ENCODE measurements at places on chromosomes 12 and 14.
A peak's percentile ranks its signal among the peaks of the same experiment; 100 is the strongest.

DNA sequence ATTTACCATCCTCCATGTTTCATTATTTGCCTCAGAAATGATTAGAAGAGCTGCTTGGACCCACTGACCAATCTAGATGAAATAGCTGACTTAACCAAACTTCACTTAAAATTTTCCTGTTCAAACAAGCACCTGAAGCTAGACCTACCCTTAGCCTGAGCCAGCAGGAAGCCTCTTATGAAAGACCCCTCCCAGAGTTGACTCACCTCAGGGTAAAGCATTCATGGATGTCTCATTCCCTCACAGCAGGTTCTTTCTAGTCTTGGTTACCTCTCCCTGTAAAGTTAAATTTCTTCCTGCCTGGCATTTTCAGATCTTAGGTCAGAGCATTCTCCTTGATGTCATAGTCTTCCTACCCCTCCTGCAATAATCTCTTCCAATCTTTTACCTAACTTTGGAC, 1209.8 kb downstream of the FLRT2 start:
- DNase-seq, result no peak

GRCh38 chr14:71551291-71551950, 380.8 kb upstream of the RGS6 start:
- DNase-seq, result peak; percentile 56

DNA sequence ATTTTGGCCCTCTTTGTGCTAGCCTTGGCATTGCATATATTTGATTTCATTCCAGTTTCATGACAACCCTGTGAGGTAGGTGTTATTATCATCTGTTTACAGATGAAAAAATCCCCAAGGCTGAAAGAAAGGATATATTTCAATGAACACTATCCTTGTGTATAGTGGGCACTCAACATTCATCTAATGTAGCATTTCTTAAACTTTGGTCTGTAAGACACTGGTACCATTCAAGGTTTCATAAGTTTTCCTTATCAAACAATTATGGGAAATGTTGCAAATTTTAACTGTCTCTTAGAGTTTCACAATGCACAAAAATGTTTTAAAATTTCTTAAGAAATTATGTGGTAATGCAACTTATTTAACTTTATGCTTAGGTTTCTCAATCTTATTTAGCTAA, 44.3 kb downstream of the ATP23 start:
- DNase-seq, result no peak

GRCh38 chr12:130266751-130267150, 70.9 kb upstream of the PIWIL1 start:
- DNase-seq, result no peak

- no peak for DNase-seq
Observed at GRCh38 chr14:75030147-75030546, 21.1 kb downstream of the MLH3 start.

GRCh38 chr12:49230176-49230804, 34.6 kb upstream of the TUBA1C start:
- no peak for DNase-seq

DNA sequence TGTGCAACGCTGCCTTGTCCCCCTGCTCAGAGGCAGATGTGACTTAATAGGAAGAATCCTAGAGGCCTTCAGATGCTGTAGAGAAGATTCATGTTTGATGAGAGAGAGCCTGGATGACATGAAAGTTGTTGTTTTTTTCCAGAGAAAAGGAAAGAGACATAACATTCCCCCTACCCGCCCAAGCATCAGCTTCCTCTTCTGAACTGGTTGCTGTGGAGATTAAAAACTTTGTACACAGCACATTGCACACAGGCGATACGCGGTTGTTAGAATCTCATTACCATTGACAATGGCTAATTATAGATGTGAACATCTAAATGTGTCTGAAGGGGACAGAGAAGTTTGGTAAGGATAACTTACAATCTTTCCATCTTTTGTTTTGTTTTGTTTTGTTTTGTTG, 13.6 kb upstream of the ETFBKMT start:
- DNase-seq, result no peak

GRCh38 chr12:122858591-122859302, 23.5 kb downstream of the HIP1R start:
- no peak for DNase-seq

- DNase-seq, result no peak
Observed at GRCh38 chr12:608921-609320, 54.3 kb downstream of the NINJ2 start.

- peak; percentile 66 for DNase-seq
Observed at GRCh38 chr12:65892841-65893251, 68.6 kb downstream of the HMGA2 start.

DNA sequence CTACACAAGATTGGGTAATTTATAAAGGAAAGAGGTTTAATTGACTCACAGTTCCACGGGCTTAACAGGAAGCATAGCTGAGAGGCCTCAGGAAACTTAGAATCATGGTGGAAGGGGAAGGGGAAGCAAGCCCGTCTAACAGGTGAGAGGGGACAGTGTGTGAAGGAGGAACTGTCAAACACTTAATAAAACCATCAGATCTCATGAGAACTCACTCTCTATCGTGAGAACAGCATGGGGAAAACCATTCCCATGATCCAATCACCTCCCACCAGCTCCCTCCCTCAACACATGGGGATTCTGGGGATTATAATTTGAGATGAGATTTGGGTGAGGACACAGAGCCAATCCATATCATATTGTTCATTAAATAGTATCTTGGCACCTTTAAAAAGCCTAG, 56.1 kb downstream of the EPS8 start:
- DNase-seq, result no peak

DNA sequence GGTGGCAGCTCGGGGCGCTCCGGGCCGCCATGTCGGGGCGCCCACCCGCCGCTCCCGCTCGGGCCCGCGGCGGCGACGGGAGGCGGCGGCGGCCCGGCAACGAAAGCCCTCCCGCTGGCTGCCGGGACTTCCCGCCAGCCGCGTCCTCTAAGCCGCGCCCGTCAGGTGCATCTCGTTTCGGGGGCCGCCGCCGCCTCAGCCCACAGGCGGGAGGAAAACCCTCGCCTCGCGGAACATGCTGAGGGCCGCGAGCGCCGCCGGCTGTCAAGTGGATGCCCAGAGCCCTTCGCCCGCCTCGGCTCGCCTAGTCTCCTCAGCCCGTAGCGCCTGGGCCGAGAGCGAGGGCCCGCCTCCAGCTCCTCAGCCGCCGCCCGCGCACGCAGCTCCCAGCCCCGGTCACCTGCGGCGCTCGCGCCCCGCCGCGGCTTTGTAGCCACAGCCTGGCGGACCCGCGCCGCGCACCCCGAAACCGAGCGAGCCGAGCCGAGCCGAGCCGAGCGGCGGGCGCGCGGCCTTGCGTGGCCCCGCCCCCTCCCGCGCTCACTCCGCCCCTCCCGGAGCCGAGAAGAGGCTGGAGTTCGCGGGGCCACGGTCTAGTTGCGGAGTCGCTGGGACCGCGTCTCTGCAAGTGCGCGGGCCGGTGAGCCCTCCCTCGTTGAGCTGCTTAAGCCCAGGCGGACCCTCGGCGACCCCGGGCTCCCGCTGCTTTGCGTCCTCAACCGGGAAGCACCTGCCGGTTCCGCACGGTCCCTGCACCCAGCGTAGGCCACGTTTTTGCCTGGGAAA, at the start of gene EML5:
TSS of gene EML5 (minus strand) at position 481 of the 786 bp plus-strand sequence. CDS start at position 31, 450 bp downstream.
- DNase-seq, result peak; percentile 55

DNA sequence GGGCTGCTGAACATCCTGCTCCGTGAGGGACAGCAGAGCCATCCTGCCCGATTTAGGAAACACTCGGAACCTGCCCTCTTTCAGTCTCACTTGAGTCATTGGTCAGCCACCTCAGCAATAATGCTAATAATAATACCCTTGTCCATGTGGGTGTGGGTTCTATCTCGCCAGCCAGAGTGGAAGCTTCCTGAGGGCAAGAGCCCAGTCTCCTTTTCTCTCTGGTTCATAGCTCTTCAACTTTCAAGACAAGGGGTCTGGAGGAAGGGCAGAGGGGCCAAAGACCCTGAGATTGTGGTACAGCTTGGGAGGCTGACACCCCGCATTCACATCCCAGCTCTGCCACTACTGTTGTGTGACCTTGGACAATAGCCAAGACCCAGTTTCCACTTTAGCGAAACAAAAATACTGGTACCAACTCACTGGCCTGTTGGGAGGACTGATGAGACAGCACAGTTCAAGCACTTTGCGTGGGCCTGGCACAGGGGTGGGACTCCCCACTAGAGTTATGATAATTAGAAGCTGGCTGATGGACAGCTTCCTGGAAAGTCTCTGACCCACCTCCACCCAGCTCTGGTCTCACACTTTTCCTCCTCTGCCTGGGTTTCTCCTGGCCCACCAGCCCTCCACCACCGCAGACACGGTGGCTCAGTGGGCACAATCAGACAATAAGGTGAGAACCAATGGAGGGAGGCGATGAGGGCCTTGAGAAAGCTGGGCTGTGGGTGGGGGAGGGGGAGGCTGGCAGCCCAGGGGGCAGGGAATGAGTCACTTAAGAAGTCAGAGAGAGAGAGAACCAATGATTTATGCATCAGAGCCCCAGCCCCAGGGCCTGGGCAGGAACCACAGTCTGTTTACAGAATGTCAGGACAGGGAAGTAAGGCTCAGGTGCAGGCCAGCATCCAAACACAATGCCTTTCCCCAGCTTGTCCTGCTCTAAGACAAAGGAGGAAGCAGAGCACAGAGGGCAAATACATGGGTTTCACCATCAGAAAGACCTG, 9.6 kb downstream of the FAIM2 start:
- DNase-seq, result peak; percentile 31

DNA sequence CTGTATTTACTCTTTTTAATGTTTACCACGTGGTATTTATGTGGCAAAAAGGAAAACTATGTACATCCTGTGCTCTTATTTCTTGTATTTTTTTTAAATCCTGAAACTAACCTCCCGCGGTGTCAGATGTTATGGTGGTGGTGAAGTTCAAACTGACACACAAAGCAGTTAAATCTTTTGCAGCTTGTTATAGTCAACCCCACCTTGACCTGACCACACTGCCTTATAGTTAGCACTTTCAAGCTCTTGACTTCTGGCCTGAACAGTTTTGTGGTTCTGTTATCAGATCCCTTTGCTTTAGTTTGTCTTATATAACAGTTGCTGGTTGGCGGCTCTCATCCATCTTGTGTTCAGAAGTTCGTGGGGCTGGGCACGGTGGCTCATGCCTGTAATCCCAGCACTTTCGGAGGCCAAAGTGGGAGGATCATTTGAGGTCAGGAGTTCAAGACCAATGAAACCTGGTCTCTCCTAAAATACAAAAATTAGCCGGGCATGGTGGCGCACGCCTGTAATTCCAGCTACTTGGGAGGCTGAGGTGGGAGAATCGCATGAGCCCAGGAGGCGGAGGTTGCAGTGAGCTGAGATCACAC, 2.1 kb downstream of the UNG start:
- DNase-seq, result peak; percentile 61

GRCh38 chr12:101700299-101700820, 2.9 kb downstream of the CHPT1 start:
- no peak for DNase-seq

GRCh38 chr12:123900871-123901376, 71.7 kb downstream of the CCDC92 start:
- DNase-seq, result peak; percentile 52

- no peak for DNase-seq
Observed at GRCh38 chr14:30757082-30757481, 117.3 kb upstream of the COCH start.

- DNase-seq, result no peak
Observed at GRCh38 chr14:81535396-81536164, 1.9 kb upstream of the SEL1L start.

GRCh38 chr14:52363041-52363704, 49.1 kb downstream of the PTGER2 start:
- DNase-seq, result no peak

- DNase-seq, result no peak
Observed at GRCh38 chr12:43696154-43696553, 62.4 kb downstream of the PUS7L start.

DNA sequence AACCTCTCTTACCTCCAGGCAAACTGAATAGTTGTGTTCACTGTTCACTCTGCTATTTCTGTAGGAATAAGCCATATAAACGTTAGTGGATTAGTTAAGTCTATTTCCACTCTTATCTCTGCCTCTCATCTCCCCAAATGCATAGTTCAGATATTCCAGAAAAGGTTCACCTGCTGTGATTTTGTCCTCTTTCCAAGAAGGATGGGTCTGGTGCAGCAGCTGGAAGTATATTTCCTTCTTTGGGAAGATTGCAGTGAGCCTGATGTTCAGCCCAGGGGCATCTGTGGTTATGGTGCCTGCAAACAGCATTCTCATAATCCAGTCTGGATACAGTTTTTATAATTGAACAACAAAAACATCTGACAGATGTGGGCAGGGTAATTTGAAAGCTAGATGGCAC, 97.7 kb downstream of the TPH2 start:
- no peak for DNase-seq

DNA sequence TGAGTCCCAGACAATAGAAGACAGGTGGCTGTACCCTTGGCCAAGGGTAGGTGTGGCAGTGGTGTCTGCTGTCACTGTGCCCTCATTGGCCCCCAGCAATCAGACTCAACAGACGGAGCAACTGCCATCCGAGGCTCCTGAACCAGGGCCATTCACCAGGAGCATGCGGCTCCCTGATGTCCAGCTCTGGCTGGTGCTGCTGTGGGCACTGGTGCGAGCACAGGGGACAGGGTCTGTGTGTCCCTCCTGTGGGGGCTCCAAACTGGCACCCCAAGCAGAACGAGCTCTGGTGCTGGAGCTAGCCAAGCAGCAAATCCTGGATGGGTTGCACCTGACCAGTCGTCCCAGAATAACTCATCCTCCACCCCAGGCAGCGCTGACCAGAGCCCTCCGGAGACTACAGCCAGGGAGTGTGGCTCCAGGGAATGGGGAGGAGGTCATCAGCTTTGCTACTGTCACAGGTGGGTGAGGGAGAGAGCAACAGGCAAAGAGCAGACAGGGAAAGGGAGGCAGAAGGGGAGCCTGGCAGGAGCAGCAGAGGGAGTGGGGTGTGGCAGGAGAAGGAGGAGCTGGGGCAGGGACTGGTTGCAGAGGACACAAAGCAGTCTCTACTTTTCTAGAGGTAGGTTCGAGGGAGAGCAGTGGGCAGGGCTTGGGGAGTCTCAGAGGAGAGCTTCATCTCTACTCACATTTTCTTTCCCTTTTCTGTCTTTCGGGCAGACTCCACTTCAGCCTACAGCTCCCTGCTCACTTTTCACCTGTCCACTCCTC, 452 bp downstream of the INHBE start:
- no peak for DNase-seq

DNA sequence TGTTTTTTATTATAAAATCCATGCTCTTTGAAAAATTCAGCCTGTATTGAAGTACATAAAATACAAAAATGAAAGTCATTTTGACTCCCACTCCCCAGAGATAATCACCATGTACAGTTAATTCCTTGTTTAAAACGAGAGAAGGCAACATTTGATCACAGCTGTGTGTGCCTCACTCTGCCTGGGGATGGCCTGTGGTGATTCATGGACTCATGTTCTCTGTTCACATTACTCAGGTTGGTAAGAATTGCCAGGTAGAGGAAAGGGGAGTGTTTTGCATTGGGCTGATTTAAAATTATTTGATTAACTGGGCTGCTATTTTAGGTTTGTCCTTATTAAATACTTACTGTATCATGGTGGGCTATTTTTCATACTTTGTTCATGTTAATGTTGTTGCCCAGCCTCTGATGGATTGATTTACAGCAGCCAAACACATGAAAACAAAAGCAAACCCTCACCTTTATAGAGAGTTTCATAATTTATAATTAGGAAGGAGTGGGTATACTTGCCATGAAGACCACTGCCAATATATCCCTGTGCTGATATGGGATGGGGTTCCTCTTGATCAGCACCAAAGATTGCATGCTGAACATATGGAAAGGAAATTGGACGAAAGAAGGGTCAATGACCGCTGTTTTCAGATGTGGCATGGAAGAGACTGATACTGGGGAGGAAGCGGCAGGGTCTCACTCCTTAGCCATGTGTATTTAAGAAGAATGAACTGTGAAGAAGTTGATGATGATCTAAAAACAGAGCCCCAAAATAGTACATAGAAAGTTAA, 3.0 kb downstream of the ZBTB1 start:
- DNase-seq, result peak; percentile 57
